NCI-H2107 (cell line): ENCODE measurements at places on chromosomes 7 and 10.

DNA sequence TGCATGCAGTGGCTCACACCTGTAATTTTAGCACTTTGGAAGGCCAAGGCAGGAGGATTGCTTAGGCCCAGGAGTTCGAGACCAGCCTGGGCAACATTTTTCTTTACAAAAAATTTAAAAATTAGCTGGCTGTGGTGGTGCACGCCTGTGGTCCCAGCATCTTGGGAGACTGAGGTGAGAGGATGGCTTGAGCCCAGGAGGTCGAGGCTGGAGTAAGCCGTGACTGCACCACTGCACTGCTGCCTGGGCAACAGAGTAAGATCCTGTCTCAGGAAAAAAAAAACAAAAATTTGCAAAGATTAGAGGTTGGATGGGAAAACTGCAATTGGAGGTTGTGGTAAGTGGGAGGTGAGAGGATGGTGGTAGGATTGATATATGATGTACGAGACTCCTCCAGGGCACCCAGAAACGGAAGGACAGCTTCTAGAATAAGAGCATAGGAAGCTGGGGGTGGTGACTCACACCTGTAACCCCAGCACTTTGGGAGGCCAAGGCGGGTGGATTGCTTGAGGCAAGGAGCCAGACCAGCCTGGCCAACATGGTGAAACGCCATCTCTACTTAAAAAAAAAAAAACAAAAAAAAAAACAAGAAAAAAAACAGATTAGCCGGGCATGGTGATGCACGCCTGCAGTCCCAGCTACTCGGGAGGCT lies 19.1 kb upstream of the PARP12 start:
- DNase-seq, result no peak

GRCh38 chr7:18530224-18531179 lies 35.0 kb downstream of the HDAC9 start:
- no peak for DNase-seq

DNA sequence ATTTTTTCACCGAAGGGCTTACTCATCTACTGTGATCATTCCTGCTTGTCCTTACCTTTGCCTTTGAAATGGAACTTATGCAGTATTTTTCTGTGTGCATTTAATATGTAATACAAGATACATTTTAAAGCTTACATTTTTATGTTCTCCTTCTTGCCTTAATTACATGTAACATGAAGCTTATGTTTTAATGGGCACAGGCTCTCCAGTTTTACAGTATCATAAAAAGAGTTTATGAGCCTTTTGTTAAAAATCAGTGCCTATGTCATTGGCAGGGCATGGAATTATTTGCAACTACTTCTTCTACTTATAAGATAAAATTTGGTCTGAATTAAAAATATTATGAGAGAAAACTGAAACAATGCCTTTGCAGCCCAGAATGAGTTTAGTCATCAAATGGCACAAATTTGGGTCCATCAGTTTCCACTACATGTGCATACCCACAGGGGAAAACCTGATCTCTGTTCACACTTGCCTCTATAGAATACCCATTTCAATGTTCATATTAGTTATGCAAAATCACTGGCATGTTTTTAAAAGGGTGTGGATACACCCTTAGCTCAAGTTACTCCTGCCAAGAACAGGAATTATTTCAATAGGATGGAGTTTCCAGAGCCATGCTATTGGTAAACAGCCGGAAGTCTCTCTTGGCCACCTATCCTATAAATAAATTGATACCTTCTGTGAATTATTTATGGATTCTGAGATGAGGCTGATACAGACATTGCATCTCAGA lies 27.9 kb upstream of the WNT16 start:
- no peak for DNase-seq

- DNase-seq, result no peak
Measured at GRCh38 chr10:125646311-125646710, 36.7 kb downstream of the TEX36 start.

DNA sequence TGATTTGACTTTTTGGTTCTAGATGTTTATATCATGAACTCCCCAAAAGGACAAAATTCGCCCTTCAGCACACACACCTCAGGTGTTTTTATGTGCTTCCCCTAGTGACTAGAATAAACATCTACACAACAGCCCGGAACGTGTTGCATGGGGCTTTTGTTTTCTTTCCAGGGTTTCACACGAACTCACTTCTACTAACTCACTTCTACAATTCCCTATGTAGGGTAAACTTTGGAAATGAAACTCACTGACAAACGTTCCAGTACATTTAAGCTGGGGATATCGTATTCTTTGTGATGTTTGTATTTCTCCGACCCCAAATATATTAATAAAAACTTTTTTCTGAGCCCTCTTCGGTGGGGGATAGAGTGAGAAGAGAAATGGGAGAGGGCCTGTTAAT lies 1.4 kb downstream of the TRA2A start:
- peak; percentile 5 for DNase-seq

DNA sequence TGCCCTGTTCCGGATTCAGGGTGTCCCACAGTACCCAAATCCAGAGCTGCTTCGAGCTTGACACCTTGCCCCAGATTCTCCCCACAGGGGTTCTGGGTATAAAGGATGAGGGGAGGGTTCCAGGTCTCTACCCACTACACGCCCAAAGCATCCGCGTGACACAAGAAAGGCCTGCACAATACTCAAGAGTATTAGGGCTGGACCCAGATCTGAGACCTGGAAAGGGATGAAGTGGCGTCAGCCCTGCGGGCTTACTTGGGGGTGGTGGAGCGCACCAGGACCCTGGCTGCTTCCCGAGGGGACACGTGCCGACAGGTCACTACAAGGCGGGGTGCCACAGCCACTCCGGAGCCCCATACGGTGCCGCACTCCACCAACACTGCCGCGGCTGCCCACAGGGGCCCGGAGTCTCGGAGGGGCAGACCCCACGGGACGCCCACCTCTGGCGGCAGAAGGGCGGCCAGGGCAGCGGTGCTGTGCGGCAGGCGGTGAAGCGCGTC lies 1.3 kb downstream of the TYSND1 start:
- DNase-seq, result no peak

DNA sequence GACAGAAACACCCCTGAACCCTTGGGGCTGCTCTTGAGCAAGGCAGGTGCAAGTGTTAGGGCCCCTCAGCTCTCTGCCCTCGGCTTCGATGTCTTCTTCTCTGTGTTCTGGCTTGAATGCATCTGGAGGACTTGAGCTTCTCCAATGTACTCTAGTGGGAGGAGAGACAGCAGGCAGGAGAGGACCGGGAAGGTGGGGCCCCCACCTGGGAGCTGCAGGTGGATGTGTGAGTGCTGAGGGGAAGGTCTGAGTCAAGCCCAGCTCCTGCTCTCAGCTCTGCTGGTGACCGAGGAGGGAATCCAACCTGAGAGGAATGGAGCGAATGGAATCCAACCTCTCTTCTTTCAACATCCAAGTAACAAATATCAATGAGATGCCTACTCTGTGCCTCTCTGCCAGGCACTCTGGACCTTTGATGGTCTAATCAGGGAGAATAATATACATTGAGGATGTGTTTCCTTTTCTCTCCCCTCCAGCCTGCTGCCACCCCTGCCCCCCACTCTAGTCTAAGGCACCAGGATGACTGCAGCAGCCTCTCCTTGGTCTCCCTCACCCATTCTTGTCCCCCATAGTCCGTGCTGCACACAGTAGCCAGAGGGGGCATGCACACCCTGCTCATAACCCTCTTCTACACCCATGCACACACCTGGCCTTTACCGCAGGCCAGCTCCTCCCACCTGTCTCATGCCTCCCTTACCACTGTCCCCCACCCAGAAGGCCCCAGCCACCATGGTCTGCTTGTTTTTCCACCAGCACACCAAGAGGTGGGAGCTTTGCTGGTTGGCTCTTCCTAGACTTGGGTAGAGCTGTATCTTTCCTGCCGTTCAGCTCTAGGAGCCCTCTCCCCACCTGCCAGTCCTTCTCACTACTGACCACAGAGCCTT lies 13.6 kb downstream of the TBATA start:
- DNase-seq, result no peak

GRCh38 chr10:97896756-97897358 lies 47.2 kb downstream of the GOLGA7B start:
- DNase-seq, result no peak

- no peak for DNase-seq
Measured at GRCh38 chr7:7527047-7527446, 8.6 kb downstream of the COL28A1 start.
